ENCODE measurements at places on chromosomes 11 and 22.

GRCh38 chr11:64752175-64752970 is 7.4 kb downstream of the PYGM start:
- DNase-seq: no peak

DNA sequence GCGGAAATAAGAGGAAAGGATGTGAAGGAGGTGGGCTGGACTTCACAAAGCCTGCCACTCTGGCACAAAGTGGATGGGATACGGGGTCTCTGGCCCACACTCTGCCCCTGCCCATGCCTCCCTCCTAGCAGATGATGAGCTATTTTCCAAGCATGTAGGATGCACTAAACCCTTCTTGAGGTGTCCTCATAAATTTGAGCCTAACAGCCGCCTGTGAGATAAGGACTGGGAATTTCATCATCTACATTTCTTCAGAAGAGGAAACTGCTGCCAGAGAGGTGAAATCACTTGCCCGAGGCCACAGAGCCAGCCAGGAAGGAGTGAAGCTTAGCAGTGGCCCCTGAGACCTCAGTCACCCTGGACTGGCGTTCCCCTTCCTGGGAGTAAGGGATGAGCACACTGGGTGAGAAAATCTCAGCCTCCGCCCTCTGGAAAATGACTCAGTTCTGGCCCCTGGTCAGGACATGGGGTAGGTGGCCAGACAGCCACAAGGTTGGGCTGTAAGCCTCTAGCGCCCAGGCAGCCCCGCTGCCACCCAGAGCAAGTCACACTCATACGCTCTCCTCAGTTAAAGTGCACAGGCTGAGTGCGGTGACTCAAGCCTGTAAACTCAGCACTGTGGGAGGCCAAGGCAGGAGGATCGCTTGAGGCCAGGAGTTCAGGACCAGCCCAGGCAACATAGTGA is 27.9 kb downstream of the MB start:
- no peak for DNase-seq

GRCh38 chr22:30204742-30205111 is 41.8 kb downstream of the LIF start:
- no peak for DNase-seq

GRCh38 chr11:77039491-77040400 is 5.5 kb downstream of the B3GNT6 start:
- peak; percentile 41 for DNase-seq

DNA sequence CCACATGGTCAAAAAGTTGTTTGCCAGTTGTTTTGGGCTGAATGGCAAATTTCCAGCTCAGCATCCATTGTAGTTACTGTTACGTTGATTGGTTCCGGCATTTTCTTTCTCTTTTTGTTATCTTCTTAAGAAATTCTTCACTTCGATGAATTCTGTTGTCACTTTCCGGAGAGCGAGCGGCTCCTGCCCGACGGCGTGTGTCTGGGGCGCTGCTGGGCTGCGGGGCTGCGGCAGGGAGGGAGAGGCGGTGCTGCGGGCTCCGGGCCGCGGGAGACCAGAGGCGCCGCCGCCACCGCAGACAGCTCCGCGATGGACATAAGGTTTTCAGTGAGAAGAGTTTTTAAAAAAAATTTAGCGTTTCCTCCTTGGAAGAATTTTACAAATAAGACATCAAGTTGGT is 117.4 kb downstream of the RRM1 start:
- DNase-seq: no peak

Data from stimulated activated CD8-positive, alpha-beta memory T cell treated with anti-CD3 and anti-CD28 coated beads, Interleukin-4, amount 100 ng/mL, for 48 hours (primary cell).